ENCODE measurements at places on chromosomes 12 and 14.

GRCh38 chr12:56721721-56722120 is 3.4 kb downstream of the NACA start:
- no peak for DNase-seq

GRCh38 chr14:72142328-72142727 is 210.1 kb downstream of the RGS6 start:
- no peak for DNase-seq

DNA sequence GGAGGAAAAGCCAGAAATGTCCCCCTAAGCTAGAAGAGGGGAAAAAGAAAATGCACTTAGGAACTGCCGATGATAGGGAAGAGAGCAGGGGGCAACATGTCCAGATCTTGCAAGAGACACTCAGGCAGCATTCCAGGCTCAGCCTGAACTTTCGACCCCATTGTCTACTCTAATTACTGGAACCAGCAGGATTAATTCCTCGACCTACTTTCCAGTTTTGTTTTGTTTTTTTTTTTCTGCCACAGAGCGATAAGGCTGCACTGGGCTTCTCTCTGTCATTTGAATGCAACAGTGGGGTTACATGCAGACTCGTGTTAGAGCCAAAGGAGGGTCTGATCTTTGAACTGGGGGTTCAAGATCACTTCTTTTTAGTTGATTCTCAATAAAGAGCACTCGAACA is 68.7 kb upstream of the MED13L start:
- no peak for DNase-seq

DNA sequence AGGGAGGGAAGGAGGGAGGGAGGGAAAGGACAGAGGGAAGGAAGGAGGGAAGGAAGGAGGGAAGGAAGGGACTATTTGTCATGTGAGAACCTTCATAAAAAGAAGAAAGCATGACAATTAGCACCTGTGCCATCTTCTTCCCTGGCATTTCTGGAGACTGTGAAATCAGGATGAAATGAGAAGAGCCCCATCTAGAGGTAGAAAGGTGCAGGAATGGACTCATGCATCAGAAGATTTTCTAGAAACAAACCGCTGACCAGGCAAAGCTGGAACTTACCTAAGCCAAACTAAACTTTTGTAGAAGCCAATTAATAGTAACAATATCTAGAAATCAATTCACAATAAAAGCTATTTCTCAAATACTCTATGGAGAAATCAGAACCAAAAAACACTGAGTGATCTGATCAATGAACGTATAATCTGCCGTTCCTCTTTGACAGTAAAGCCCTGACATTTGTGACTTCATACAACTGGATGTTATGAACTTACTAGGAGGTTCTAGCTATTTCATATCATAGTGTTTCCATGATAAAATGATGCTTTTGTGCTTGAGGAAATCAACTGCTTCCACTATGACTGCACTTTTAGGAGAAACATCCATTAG is 24.4 kb upstream of the CRACR2A start:
- DNase-seq, result no peak

- DNase-seq, result no peak
Observed at GRCh38 chr12:26537651-26538050, 295.3 kb downstream of the ITPR2 start.

DNA sequence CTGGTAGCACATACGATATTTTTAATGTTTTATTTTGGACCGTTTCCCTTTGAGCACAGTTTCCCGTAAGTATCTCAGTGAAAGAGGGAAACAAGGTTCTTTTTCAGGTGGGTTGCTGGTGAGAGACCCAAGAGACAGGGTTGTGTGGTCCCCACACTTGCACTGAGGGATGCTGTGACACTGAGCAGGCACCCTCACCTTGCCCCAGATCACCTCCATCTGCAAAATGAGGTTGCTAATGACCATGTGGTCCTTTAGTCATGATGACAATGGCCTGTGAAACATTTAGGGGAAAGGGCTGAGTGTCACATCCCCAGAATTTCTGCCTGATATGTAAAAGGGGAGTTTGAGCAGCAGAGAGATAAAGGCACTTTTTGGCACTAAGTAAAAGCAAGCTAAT is 4.3 kb downstream of the CCND2 start:
- no peak for DNase-seq

- DNase-seq, result no peak
Observed at GRCh38 chr12:104136577-104136976, 1.4 kb downstream of the NFYB start.

DNA sequence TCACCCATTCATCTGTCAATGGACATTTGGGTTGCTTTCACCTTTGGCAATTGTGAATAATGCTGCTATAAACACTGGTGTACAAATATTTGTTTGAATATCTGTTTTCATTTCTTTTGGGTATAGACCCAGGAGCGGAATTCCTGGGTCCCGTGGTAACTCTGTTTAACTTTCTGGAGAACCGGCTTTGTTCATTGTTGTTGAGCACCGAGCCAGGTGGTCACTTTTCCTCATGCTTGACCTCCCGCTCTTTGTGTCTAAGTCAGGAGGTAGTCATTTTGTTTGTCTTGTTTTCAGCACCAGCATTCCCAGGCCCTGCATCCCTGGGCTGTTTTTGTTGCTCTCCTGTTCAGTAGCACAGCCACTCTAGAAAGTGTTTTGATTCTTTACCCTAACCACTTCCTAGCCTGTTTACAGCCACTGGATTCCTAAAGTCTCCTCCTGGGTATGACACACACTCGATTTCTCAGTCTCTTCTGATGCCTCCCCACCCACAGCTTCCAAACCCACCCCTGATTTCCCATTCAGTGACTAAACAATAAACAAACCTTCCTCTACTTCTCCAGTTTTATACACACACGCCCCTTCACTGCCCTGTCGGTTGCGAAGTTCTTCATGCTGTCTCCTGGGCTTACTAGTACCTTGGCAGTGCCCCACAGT is 37.9 kb downstream of the B4GALNT3 start:
- no peak for DNase-seq

DNA sequence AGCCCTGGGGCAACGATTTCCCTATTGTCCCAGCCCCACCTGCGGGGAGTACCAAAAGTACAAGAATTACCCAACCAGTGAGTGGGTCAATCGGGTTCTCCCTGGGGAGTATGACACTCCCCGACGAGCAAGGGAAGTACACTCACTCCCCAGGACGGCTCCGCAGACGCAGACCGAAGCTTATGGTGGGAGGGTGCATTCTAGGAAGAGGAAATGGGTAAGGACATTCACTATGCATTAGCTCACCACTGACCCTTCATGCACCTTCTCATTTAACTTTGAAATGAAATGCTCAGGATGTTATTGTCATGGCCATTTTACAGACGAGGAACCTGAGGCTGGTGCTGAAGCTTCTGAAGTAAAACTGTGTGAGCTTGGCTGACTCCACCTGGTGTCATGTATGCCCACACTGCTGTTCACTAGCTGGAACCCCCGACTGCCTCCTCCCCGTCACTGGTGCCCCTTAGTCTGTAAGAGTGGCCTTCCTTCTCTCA is 45.8 kb upstream of the TMED10 start:
- no peak for DNase-seq

GRCh38 chr14:35374263-35374712 is 30.3 kb downstream of the NFKBIA start:
- no peak for DNase-seq

GRCh38 chr12:94362653-94363052 is 97.0 kb downstream of the CEP83 start:
- no peak for DNase-seq

GRCh38 chr14:104892531-104893434 is 27.7 kb downstream of the CEP170B start:
- DNase-seq, result no peak

- no peak for DNase-seq
Observed at GRCh38 chr14:97930166-97930565, 1133.0 kb downstream of the VRK1 start.

GRCh38 chr12:3272958-3273357 is 195.8 kb downstream of the TSPAN9 start:
- DNase-seq, result no peak

GRCh38 chr14:67749341-67750084 is 47.8 kb downstream of the RDH12 start:
- DNase-seq, result no peak

GRCh38 chr12:44628180-44628579 is 247.9 kb downstream of the NELL2 start:
- DNase-seq, result no peak

- no peak for DNase-seq
Observed at GRCh38 chr12:37547611-37548010, 769.0 kb upstream of the ALG10B start.

GRCh38 chr14:30194741-30195148 is 267.1 kb upstream of the PRKD1 start:
- DNase-seq, result no peak

GRCh38 chr12:76830436-76830835 is 48.4 kb downstream of the CSRP2 start:
- DNase-seq, result no peak

DNA sequence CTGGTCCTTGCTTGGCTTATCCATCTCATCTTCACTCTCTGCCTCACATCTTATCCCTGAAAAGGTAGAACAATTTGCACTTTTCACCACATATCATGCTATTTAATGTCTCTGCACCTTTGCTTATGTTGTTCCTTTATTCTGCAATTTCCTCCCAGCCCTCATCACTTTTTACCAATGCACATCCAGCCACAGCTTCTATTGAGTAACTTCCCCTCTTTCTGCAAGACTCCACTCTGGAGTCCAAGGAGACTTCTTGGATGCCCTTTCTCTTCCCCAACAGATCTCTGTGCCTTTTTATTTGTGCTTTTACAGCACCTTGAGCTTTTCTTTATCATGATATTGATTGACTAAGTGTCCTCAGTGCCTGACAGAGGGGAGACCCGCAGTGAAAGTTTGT is 797.1 kb downstream of the VRK1 start:
- DNase-seq, result no peak

DNA sequence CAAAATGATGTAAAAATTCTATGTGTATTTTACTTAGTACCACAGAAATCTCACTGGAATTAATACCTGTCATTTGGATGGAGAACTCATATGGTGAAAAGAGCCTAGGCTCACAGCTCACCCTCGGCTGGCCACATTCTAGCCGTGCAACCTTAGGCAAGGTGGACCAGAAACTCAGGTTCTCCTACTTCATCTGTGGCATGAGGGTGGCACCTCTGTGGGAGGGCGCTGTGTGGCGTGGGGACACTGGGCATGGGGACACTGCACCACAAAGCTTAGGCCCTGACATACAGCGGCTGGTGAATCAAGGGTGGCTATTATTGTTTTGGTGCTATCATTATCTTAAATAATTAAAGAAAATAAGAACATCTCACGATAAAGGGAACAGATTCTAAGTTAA is 47.1 kb downstream of the EML1 start:
- no peak for DNase-seq

- no peak for DNase-seq
Observed at GRCh38 chr12:91367234-91367849, 184.7 kb upstream of the DCN start.

DNA sequence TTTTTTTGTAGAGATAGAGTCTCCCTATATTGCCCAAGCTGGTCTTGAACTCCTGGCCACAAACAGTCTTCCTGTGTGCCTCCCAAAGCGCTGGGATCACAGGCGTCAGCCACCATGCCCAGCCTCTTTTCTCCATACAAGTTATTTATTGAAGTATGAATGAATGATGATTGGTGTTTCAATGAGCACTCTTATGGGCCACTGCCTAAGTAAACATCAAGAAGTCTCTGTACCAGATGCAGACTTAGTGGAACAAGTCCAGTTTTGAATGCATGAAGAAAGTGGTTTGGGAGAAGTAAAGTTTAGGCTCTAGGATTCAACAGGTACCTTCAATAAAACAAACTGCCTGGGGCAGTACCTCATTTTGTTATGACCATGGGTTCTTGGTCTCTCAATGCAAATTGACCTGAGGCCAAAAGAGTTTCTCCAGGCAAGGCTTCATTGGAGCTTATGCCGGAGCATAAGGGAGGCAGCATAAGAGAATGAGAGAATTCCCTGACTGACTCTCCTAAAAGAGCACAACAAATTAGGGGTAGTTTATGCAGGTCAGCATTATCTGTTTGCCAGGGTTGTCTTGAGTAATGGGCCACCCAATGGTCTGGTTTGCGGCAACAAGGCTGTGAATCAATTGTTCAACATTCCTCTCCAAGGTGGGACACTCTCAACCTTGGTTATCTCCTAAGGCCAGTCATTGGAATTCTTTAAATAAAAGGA is 1.1 kb upstream of the GMFB start:
- DNase-seq, result no peak
